ENCODE measurements at places on chromosomes 11 and 22. TPM values are rescaled to one million over a fixed set of nuclear protein-coding genes. Genes with fewer than 3 reads are reported as not detected.

- no peak overlapping the region for H3K4me3 ChIP-seq
- H3K27ac ChIP-seq: no peak overlapping the region
- no peaks in the 10 kb centered on the region for H3K36me3 ChIP-seq
- no peak for DNase-seq
These were observed 363 bp downstream of the OR8A1 start for GRCh38 chr11:124570160-124570559.

GRCh38 chr22:40179526-40179925 is 1.8 kb downstream of the TNRC6B start:
- peaks cover 5% of the 10 kb centered on the region for H3K4me1 ChIP-seq
- peak overlapping the region; percentile 89 for H3K4me3 ChIP-seq
- DNase-seq: no peak
- no peaks in the 10 kb centered on the region for H3K36me3 ChIP-seq
- H3K27me3 ChIP-seq: no peaks in the 10 kb centered on the region
- no peak overlapping the region for H3K27ac ChIP-seq

DNA sequence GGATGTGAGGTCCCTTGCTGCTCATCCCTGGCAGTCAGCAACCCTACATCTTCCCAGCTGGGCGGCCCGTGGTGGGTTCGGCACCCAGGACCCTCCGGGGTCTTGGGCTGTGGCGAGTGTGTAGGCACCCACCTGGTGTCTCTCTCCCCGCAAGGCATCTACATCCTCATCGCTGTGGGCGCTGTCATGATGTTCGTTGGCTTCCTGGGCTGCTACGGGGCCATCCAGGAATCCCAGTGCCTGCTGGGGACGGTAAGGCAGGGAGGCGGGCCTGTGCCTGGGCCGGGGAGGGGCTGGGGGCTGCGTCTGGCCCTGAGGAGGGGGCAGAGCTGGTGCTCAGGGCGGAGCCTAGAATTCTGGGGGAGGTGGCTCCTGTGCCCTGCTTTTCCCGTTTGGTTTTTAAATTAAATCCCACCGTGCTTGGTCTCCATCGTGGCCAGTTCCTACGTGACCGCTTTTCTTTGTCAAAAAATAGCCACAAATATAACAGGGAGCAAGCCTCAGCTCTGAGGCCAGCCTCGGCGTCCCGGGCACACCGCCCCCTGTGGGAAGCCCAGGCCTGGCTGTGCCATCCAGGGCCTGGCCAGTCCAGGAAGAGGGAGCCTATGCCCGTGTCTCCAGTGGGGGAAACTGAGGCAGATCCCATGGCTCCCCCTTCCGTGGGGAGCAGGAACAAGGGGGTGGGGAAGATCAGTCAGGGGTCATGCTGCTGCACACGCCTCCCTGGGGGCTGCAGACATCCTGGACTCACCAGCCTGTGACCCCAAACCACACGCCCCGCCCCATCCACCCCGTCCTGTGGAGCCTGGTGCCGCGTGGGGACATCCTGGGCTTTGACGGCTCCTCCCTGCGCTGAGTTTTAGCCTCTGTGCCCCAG is 6.4 kb upstream of the TSSC4 start:
- no peaks in the 10 kb centered on the region for H3K4me1 ChIP-seq
- no peaks in the 10 kb centered on the region for H3K36me3 ChIP-seq

DNA sequence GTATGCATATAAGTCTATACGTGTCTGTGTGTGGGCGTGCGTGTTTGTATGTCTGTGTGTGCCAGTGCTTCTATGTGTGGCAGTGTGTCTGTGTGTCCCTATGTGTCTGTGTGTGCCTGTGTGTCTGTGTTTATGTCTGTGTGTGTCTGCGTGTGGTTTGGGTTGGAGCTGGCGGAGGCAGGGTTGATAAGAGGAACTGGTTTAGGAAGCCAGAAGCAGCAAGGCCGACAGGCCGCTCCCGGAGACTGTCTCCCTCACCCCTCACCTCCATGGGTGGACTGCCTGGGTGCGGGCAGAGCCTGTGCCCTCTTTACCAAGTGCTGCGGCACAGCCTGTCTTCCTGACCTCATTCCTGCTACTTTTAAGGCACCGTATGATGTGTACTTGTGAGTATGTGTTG is 327.1 kb upstream of the B3GAT1 start:
- no peaks in the 10 kb centered on the region for H3K27me3 ChIP-seq
- H3K27ac ChIP-seq: no peak overlapping the region
- H3K4me3 ChIP-seq: no peak overlapping the region
- no peak for DNase-seq

The SOX10 gene
- total RNA-seq: 2.6 TPM

- no peaks in the 10 kb centered on the region for H3K27me3 ChIP-seq
- peak; percentile 87 for DNase-seq
- no peak overlapping the region for H3K27ac ChIP-seq
- H3K4me3 ChIP-seq: no peak overlapping the region
- no peaks in the 10 kb centered on the region for H3K4me1 ChIP-seq
These were observed 17.0 kb upstream of the KCNJ11 start for GRCh38 chr11:17405232-17406005.

GRCh38 chr11:18802381-18803257 is 11.0 kb upstream of the PTPN5 start:
- H3K4me3 ChIP-seq: no peak overlapping the region
- DNase-seq: no peak
- H3K27ac ChIP-seq: no peak overlapping the region
- no peaks in the 10 kb centered on the region for H3K27me3 ChIP-seq

DNA sequence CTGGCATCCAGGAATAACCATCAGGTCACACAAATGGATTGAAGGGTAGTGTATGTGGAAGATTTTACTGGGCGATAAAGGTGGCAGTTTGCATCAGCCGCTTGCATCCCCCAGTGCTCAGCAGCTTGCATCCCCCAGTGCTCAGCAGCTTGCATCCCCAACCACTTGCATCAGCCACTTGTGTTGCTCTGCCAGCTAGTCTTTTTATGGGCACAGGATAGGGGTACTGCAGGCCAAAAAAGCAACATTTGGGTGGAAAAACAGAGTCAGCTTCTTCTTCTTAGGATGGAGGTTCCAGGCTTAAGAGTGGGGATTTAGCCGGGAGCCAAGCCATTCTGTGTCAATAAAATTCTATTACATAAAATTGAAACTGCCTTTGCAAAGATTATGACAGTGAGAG is 23.2 kb upstream of the FEZ1 start:
- no peaks in the 10 kb centered on the region for H3K36me3 ChIP-seq
- DNase-seq: no peak
- H3K4me3 ChIP-seq: no peak overlapping the region
- no peaks in the 10 kb centered on the region for H3K27me3 ChIP-seq
- H3K27ac ChIP-seq: no peak overlapping the region

The SEPTIN3 gene
- 0.68 TPM for total RNA-seq

The SERPIND1 gene
- total RNA-seq: 0.15 TPM
